ENCODE measurements at places on chromosomes 16 and 17.

DNA sequence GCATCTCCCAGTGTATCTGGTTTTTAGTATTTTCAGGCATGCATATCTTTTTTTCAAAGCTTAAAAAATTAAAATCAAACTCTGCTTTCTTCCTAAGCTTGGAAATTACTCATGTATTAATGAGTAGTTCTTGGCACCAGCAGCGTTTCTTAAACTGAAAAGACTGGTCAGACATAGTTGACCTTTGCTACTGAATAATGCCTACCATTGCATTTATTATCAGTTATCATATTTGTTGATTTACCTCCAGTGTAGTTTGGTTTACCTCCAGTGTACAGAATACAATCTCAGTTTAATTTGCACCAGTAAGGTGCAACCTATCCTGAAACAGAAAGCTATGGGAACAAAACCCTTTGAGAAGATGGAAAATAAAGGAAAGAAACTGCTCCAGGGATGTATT is 34.5 kb upstream of the EVI2A start:
- DNase-seq: no peak

GRCh38 chr17:50626037-50626574 is 8.6 kb upstream of the ABCC3 start:
- peak; percentile 79 for DNase-seq

DNA sequence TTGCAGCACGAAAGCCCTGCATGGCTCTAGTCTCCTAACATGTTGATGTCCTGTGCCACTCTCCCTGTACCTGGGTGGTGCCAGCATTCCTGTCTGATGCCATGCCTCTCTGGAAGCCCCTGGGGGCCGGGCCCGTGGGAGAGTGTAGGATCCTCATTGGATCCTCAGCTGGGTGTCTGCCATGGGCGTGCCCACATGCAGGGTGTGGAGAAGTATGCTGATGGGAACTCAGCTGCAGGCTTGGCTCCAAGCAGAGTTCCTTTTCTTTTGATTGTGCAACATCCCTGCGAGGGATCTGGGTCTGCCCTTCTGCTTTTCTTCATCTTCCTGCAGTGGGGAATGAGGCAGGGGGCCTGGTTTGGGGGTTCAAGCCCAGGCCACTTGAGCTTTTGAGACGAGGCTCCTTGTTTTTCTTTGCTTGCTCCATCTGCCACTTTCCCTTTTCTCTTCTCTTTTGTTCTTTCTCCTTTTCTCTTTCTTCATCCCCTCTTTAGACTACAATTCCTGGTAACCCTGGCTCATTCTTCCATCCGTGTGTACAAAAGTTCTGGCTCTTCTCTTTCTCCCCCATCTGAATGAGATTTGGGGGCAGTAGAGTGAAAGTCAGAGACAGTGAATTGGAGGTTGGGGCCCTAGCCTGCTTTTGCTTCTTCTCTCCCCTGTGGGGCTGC is 32.9 kb downstream of the KSR1 start:
- no peak for DNase-seq

- peak; percentile 97 for DNase-seq
Measured at GRCh38 chr17:69327060-69327831, at the start of gene ABCA5. TSS of gene ABCA5 (minus strand) at chr17:69327133. CDS start at chr17:69314415, 12,718 bp downstream.

- DNase-seq: no peak
Measured at GRCh38 chr16:70688246-70688742, 2.4 kb upstream of the MTSS2 start.

DNA sequence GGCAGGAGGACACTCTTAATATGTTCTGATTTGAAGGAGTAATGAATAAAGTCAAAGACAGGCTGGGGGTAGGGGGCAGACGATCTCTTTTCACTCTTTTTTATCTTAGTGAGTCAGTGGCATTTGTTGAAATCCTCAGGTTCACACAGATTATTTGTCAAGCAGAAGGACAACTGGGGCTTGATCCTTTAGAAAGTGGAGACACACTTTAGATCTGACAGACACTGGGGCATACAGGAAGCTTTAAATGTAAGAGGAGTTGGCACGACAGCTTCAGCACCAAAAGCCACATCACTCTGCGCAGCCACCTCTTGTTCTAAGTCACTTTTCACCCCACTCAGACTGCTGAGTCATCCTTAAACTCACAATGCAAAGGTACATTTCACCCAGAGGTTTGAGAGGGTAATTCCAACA is 121.5 kb downstream of the STXBP4 start:
- peak; percentile 42 for DNase-seq

DNA sequence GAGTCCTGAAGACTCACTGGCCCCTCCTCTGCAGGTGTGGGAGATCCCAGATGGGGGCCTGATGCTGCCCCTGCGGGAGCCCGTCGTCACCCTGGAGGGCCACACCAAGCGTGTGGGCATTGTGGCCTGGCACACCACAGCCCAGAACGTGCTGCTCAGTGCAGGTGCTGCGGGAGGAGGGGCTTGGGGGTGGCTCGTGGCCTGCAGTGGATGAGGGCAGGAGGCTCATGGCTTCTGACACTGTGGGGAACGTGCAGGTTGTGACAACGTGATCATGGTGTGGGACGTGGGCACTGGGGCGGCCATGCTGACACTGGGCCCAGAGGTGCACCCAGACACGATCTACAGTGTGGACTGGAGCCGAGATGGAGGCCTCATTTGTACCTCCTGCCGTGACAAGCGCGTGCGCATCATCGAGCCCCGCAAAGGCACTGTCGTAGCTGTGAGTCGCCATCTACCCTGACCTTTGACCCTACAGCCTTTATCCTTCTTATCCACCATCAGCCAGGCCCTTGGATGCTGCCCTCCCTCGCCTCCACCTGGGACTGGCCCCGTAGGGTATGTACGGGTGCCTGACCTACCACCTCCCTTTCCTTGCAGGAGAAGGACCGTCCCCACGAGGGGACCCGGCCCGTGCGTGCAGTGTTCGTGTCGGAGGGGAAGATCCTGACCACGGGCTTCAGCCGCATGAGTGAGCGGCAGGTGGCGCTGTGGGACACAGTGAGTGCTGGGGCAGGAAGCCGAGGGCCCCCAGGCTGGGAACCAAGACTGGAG is 3.6 kb downstream of the CORO1A start:
- DNase-seq: peak; percentile 67

- no peak for DNase-seq
Measured at GRCh38 chr17:73972901-73973300, 230.6 kb upstream of the RPL38 start.

DNA sequence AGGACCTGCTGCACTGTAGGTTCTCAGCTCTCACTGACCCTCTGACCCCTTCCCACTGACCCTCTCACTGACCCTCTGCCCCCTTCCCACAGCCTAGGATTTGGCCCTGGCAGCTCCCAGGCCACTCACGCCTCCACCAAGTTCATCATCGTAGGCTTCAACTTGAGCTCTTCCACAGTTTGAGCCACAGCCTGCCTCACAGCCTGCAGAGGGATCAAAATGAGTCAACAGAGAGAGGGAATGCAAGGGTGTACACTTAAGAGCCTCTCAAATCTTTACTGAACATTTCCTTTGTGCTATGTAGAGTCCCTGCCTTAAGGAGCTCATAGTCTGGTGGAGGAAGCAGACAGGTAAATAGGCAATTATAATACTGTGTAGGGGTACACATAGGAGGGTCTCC is 12.1 kb downstream of the HEATR9 start:
- DNase-seq: no peak

DNA sequence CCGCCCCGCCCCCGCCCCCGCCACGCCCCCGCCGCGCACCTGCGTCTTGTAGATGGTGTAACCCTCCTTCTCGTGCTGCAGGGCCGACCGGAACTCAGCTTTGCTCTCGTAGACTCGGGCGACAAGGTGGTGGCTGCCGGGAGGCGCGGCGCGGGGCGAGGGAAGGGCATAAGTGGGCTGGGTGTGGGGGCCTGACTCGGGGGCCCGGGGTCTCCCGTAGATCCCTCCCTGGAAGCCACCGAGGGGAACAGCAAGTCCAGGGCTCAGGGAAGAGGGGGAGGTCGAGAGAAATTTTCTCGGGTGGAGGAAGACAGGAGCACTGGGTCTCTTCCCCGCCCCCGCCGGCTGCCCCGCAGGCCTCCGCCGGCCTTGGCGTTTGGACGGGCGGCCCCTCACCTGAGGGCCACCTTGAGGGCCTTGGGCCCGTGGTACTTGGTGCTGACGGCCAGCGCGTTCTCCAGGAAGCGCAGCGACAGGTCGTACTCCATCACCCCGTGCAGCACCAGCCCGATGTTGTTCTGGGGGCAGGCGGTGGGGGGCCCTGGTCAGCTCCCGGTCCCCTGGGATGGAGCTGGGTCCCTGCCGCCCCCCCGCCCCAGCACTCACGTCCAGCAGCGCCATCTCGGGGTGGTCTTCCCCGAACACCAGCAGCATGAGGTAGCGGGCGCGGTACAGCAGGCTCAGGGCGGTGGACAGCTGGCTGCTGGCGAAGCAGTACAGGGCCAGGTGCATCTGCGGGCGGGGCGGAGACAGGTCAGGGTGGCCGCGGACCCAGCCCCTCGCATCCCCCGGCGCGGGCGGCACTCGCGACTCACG is 19.4 kb downstream of the CLUH start:
- peak; percentile 28 for DNase-seq

DNA sequence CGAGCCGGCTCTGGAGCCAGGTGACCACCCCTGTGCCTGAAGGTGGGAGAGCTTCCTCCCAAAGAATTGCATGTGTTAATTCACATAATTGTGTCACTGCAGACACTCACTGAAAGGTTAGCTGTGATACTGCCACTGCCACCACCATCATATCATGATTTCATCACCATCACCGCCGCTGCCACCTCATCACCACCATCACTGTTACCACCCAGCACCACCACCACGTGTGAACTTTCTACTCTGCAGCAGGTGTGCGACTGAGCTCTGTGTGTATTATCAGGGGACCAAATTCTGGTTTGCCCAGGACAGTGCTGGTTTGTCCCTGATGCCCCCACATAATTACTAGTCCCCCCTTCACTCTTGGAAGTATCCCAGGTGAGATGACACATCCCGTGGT is 15.2 kb downstream of the BCAR1 start:
- no peak for DNase-seq

DNA sequence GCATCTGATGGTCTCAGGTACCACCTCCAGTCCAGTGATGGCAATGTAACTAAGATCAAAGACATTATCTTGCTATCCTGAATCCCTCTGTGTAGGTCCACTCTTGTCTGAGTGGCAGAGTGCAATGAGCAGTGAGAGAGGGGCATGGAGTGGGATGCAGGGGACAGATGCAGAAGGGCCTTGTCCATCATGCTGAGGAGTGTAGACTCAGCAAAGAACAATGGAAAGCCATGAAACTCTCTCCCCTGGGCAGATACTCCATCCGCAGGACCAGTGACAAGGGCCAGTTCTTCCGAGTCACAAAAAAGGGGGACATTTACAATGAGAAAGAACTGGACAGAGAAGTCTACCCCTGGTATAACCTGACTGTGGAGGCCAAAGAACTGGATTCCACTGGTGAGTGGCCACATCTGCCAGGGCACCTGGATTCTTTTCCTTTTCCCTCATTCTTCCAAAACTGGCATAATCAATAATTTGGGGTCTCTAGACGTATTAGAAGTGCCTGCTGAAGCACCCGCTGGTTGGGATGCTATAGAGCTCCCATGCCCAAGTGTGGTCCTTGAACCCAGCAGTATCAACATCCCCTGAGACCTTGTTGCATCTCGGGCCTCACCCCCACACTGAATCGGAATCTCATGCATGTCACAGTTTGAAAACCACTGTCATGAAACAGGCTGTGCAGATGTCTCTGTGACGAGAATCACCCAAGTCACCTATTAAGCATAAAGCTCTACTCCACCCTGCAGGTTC is 29.5 kb downstream of the CDH5 start:
- no peak for DNase-seq

- DNase-seq: no peak
Measured at GRCh38 chr16:84090211-84090610, 26.5 kb downstream of the MBTPS1 start.

DNA sequence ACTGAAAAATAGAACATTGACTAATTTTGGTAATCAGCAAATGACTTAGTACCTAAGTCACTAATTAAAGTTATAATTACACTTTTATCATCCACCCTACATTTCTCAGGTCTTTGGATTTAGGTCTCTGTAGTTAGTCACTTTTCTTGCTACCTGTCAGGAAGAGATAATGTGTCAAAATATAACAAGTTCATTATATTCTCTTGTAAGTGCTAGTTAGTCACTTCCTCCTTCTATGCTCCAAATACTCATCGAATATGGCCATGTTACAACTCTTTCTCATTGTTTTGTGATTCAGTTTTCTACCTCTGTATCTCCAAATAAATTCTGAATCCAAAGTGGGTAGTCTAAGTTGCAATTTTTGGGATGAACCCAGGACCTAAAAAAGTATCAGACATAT is 163.5 kb upstream of the KIF2B start:
- no peak for DNase-seq

GRCh38 chr17:1022278-1023024 is 25.5 kb downstream of the TIMM22 start:
- no peak for DNase-seq

- peak; percentile 38 for DNase-seq
Measured at GRCh38 chr16:1871974-1872635, at the start of gene MEIOB. TSS of gene MEIOB (minus strand) at chr16:1872164. CDS start at chr16:1868175, 3,989 bp downstream.
